ENCODE measurements at places on chromosomes 3 and 15.

- no peak for DNase-seq
Observed at GRCh38 chr15:40637221-40637745, 43.2 kb downstream of the KNL1 start.

DNA sequence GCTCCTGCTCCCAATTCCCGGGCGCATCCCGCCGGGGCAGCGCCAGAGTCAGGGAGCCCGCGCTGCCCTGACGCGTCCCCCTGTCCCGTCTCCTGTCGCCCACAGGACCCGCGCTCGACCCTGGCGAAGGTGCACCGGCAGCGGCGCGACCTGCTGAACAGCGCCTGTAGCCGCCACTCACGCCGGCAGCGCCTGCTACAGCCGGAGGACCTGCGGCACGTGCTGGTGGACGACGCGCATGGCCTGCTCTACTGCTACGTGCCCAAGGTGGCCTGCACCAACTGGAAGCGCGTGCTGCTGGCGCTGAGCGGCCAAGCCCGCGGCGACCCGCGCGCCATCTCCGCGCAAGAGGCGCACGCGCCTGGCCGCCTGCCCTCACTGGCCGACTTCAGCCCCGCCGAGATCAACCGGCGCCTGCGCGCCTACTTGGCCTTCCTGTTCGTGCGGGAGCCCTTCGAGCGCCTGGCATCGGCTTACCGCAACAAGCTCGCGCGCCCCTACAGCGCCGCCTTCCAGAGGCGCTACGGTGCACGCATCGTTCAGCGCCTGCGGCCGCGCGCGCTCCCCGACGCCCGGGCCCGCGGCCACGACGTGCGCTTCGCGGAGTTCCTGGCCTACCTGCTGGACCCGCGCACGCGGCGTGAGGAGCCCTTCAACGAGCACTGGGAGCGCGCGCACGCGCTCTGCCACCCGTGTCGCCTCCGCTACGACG is 16.9 kb downstream of the C3orf22 start:
- DNase-seq, result no peak

GRCh38 chr3:161413127-161413854 is 42.0 kb upstream of the SPTSSB start:
- no peak for DNase-seq

GRCh38 chr3:149621218-149622005 is 36.4 kb downstream of the WWTR1 start:
- no peak for DNase-seq

DNA sequence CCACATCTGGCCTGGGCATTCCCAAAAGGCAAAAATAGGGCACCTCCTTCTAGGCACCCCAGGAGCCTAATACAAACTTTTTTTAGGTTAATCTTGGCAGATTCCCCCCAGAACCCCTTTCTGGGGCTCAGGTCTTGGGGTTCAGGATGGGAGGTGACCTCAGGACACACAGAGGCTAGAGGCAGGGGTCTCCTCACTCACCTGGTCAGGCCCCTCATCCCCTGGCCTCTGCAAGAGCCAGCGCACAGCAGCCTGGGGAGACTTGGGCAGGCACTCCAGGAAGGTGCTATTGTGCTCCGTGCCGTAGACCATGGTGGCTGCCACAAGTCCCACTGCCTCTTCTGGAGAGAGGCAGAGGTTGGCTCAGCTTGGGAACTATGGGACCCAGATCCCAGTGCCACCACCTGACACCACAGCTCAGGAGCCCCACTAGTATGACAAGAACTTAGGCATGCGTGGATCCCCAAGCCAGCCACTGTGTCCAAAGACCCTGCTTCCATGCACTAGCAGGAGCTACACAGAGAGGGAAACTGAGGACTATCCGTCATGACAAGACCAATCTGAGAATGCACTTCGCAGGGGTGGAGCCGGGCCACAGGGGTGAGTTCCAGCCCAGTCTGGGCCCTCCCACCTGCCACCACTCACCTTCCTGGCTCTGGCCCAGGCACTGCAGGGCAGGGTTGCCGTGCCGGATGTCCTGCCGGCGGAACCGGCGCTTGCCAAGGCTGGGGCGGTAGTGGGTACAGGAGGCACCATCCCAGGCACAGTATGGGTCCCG is 7.4 kb downstream of the SEMA3G start:
- DNase-seq, result no peak

Data from hippocampal formation (tissue), 2 donors.